ENCODE measurements at places on chromosomes 4 and X.

DNA sequence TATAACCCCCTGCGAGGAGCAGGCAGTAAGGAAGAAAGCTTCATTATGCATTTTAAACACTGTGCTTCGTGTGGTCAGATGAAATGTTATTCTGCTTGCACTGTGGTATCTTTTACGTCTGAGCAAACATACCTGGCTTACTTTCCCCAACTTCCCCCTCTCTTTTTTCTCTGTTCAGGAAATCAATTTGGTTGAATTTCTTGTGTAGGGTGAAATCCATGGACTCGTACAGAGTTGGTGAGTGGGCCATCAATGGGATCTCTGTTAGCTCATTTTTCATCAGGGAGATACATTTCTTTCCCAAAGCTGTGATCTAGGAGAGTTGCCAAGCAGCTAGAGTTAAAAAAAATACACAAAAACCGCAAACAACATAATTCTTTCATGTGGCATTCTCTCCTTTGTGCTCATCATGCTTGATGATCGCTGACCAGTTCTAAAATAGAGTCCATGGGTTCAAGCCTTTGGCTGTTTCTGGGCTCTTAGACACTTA, 98.5 kb downstream of the FRAS1 start:
- DNase-seq: no peak

DNA sequence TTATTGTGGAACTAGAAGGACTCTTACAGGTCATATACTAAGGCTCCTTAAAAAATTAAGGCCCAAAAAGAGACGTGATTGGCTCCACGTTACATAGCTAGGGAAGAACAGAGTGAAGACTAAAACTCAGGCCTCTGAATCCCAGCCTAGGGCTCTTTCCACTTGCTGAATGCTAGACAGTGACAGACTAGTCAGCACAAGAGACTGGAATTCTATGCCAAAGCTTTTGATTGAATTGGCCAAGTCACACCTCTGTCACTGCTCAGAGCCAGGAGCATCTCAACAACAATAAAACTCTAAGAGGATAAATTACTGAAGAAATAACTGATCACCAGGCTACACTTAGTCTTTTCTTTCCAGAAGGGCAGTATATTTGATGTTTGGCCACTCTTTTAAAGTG, 16.8 kb downstream of the DCX start:
- no peak for DNase-seq

DNA sequence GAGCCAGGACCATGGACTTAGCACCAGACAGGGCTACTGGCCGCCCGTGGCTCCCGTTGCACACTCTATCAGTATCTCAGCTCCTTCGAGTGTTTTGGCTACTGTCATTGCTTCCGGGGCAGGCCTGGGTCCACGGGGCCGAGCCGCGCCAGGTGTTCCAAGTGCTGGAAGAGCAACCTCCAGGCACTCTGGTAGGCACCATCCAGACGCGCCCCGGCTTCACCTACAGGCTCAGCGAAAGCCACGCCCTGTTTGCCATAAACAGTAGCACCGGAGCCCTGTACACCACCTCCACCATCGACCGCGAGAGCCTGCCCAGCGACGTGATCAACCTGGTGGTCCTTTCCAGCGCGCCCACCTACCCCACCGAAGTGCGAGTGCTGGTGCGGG, 1.6 kb downstream of the FAT4 start:
- no peak for DNase-seq

DNA sequence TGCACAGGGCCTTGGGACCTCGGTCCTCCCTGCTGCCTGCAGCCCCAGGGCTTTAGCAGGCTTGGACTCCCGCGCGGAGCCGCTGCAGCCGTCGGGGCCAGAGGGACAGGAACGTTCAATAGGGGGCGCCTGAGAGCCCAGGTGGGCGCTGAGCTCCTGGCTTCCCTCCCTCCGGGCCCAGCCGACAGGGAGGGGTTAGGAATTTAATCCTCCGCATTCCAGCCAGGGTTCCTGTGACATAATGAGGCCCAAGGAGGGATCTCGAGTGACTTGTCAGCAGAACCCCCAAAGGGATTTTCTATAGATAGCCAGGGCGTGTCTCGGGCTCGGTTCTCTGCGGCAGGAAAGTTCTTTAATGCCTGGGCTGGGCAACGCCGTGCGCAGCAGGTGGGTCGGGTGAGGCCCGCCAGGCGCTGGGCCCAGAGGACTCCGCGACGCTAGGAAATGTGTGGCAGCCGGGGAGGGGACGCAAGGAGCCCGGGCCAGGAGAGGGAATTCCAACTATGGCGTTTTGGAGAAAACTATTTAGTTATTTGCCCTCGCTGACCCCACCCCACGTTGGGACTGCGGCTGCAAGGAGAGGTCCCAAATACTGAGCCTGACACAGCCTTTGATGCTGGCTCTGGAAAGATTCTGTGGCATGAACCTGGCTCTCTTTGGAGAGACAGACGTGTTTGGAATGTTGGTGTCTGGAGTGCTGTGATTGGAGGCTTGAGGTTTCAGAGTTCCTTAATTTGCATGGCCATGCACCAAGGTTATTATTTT, 285.2 kb upstream of the GATB start:
- DNase-seq: no peak
